Kidney glomerular epithelial cell (primary cell): ENCODE measurements at places on chromosomes 16 and 17.
A peak's percentile ranks its signal among the peaks of the same experiment; 100 is the strongest.

- DNase-seq, result no peak
Measured at GRCh38 chr16:8853150-8853549, 15.7 kb downstream of the CARHSP1 start.

DNA sequence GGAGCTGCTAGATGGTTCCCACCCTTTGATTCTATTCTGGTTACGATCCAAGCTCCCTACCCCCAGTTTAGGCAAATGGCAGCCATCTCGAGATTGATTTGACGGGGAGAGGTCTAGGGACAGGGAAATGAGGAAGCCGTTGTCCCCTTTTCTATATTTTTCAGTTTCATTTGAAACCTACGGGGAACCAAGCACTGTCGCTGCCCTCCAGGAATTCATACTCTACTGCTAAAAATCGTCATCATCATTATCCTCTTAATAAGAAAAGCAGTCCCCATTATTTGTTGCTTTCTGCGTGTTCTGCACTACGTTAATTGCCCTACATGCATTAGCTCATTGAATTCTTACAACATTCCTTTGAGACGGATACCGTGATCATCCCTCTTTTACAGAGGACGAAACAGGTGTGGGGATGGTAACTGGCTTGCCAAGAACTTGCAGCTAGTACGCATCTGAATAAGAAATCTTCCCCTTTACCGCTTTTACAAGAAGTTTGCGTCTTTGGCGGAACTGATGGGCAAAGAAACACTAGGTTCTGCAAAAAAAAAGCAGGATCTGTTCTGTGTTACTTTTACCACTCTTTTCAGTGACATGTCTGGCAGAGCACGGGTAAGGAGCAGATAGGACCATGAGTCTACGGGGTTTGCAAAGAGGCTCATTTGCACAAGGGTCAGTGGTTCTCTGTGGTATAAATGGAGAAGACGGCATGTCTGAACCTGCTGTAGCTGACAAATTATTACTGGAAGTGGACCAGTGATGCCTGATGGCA lies 1.1 kb downstream of the CCP110 start:
- peak; percentile 13 for DNase-seq

DNA sequence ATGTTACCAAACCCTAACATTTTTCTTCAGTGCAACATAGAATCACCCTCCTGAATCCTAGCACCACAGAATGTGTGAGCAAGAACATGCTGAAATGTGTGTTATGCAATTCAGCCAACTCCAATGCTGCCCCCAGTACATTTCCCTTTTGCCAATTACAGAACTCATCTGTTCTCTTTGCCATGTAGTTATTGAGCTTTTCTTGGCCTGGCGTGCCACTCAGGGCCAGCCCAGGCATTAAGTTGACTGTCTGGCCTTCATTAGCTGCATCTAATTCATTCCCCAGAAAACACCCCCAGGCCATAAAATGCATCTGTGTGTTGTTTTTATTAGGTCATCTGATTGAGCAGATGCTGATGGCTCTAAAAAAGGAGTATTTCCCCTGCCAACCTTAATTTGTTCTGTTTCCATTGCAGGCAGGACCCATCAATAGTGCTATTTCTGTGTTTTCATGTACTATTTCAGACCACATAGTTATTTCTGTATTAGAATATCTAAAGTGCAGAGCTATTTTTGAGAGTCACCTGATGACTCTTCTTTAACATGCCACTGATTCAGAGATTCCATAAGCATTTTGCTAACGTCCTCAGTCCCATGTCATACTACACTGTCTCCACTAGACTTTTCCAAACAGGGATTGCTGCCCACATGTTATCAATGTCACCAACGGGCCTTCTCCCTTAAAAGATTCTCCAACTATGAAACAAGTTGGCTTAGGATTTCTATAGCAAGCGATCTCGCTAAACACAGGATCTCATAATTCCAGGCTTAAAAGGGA lies 969.7 kb downstream of the CDH11 start:
- DNase-seq, result no peak

DNA sequence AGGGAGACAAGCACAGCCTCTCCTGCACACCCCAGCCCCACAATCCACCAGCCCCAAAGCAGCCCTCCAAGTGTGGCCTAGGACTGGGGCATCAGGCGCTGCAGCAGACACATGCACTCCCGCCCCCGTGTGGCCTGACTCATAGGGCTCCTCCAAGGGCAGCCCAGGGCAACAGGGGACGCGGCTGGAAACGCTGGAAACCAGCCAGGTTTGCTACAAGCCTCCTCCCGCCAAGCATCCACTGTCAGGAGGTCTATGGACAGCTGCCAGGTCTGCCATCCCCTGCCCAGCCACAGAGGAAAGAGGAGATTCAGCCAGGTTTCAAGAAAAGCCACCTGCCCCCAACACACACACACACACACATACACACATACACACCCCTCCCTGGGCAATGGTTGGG lies 25.8 kb downstream of the SRCIN1 start:
- peak; percentile 20 for DNase-seq

- DNase-seq, result no peak
Measured at GRCh38 chr17:32590974-32591373, 104.2 kb downstream of the CDK5R1 start.

- no peak for DNase-seq
Measured at GRCh38 chr17:69287168-69287567, 39.8 kb downstream of the ABCA5 start.

- no peak for DNase-seq
Measured at GRCh38 chr16:67388591-67388990, 4.7 kb downstream of the TPPP3 start.
